ENCODE measurements at places on chromosomes 7 and 10.

GRCh38 chr7:23462846-23463245 is 7.4 kb downstream of the IGF2BP3 start:
- DNase-seq = peak; percentile 37

DNA sequence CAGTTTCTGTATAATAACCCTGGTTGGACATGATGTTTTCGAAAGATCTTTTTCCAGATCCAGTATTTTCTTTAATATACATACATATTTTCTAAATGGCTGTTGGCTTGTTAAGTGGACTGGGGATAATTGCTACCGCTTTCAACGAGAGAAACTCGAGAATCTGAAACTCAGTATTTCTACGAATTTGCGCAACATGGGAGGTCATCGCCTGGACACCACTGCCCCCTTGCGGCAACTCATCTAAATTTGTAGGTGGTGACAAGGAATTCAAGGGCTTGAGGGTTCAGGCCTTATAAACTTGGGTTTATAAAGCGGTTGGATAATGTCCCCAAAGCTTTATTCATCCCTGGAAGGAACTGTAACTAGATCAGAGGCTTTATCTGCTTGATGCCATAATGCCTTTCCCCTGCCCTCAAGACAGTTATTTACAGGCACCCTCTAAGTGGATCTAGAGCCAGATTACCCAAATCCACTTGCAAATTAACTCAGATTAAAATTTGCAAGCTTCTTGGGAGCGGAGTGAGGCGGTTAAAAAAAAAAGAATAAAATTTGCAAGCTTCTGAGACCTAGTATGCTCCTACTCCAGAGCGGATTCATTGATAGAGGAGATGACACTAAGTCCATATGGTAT is 21.3 kb upstream of the KCNK18 start:
- peak; percentile 87 for DNase-seq

DNA sequence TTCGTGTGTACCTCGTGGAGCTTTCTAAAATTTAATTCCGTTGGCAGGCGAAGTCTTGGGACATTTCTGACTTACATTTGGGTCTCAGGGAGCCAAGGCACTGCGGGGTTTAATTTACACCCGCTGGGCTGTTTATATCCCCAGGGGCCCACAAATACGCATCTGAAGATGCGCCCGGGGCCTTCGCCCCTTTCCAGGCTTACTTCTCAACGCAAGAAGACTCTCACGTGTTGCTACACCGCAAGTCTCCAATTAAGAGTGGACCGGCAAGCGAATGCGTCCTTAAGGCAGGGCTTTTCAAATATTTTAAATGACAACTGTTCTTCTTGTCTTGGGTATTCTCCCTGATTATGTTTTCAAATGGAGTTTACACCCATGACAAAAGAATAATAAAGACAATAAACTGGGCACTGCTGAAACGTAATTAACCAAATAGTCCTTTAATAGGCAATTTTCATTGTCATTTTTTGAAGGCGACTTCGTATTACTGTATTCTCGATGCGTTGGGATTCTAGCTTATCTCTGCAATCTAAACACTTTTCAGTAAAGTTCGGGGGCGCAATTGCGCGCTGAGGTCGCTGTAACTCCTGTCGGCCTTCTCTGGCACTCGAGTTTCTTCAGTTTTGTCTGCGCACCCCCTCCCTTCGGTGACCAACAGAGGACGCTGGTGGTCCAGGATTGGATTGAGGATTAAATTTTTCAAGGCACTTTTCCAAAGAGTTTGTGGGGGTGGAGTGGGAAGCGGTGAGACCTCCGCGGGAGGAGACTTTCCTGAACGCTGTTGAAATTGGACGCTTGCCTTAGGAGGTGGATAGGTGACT is 837 bp upstream of the IGFBP3 start:
- DNase-seq = peak; percentile 78

GRCh38 chr7:31029251-31030042 is 22.7 kb upstream of the ADCYAP1R1 start:
- DNase-seq = no peak

DNA sequence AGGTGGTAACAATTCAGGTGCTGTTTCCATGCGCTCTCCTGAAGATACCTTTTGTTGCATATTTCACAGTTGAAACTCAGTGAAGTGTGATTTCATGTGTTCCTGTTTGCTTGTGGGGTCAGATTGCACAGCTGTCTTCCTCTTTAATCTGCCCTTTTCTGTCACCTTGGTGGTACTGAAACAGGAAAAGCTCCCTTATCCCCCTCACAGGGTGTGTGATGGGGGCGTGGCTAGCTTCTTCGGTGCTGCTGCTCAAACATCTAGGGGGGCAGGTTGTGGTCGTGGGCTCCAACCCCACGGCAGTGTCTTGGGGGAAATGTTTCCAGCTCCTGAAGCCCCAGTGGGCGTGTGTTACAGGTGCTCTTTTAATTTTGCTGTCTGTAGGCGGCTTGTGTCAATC is 107.4 kb upstream of the KLF14 start:
- no peak for DNase-seq

DNA sequence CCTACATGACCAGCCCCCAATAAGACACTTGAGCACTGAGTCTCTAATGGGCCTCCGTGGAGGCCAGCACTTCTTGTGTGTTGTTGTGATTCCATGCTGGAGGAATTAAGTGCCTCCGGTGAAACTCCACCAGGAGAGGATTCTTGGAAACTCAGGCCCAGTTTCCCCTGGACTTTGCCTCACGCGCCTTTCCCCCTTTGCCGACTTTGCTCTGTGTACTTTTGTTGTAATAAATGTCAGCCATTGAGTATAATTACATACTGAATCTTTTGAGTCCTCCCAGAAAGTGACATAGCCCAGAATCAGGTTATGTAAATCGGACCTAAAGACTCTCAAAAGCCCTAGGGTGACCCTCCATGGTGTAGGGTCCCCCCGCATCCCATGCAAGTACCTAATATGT is 82.4 kb downstream of the DLG5 start:
- peak; percentile 69 for DNase-seq

GRCh38 chr10:110848106-110848505 is 23.6 kb upstream of the PDCD4 start:
- no peak for DNase-seq

- DNase-seq = no peak
Observed at GRCh38 chr7:92875173-92875572, 38.8 kb upstream of the CDK6 start.

DNA sequence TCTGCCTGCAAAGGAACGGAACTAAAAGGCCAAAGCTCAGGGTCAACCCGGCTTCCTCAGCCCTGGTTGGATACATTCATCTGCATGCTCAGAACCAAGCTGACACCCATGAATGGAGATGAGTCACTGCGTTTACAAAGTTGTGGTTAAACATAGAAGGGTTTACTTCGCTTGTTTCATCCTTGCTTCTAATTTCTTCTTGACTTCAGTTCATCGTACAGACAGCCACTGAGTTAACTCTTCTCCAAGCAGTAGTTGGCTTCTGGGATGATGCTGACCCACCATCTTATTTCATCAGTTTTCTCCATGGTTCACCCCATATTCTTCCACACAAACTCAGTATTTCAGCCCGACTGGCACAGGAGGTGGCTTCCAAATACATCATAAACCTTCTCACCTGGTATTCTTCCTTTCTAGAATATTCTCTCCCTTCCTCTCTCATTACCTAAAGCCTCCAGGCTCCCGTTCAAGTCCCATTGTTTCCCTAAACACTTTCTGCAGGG is 166.3 kb upstream of the RNF32 start:
- DNase-seq = peak; percentile 63

DNA sequence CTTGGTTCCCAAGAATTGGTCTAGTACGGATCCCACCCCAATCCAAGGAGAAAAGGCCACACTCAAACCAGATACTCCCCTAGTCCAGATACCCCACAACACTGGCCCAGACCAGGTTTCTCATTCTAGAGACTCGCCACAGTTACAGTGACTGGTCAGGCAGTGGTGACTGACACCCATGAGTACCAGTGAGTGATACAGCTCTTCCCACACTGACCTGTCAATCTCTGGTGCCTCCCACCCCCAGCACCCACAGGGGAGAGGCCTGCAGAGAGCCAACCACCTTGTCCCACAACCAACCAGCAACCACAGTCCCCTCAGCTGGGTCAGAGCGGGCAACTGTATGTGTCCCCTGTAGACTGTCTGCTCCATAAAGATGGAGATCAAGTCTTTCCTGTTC is 152.8 kb downstream of the NEURL1 start:
- DNase-seq = no peak

DNA sequence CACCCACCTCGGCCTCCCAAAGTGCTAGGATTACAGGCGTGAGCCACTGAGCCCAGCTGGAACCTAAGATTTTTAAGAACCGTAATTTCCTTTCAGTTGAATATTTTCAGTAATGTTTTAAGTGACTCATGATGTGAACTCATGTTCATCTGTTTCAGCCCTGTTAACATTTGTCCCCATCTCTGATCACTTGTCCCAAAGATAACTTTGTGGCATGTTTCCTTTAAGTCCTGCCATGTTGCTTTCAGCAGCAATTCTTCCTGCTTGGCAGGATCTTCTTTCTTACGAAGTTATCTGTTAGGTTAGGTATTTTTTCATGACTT is 19.3 kb downstream of the ZRANB1 start:
- DNase-seq = no peak

- DNase-seq = peak; percentile 67
Observed at GRCh38 chr7:152341039-152341913, 94.5 kb downstream of the KMT2C start.

All from hepatocyte (in vitro differentiated cells).